ENCODE measurements at places on chromosomes 11 and 22.

- no peak for DNase-seq
Measured at GRCh38 chr11:71186806-71187205, 65.6 kb downstream of the SHANK2 start.

GRCh38 chr11:120079750-120080610 is 57.9 kb downstream of the TRIM29 start:
- DNase-seq: peak; percentile 28

- DNase-seq: peak; percentile 8
Measured at GRCh38 chr11:34916843-34917770, 689 bp downstream of the PDHX start.

DNA sequence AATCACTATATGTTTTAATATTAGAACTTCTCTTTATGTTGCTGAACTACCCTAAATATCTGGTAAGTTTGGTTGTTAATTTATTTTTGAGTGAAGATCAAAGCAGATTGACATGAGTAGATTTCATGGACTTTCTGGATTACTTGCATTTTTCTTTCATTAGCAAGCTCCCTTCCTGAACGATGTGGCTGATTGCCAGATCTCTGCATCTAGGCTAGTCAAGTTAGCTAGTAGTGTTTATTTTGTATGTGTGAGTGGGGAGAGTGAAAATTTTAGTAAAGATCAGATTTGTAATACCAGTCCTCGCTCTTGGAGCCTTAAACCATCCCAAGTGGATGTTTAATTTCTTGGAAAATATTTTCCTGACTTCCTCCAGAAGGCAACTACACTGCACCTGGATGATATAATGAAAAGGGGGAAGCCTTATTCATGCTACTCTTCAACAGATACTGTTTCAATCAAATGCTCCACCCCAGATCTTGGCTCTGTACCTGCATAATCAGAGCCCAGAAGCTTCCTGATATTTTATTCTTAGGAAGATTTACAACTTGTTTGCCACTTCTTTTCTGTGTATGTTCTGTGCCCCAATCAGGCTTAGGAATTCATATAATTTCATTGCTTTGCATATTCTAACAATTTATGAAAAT is 143.2 kb upstream of the GRIA4 start:
- DNase-seq: no peak

DNA sequence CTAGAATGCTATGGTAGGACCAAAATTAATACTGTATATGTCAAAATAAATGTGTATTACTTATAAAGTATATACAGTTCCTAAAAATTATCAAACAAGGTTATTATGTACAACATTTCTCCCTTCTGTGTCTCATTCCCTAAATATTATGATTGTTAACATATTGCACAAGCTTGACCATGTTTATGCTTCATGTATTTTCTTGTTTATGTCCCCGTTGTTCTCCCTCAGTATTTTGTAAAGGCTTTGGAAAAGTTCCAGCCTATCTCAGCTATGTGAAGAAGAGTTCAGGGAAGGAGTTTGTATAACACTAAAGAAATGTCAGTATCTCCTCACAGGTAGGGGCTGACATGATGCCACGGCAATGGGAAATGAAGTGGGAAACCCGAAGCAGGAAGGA is 19.6 kb downstream of the ADM start:
- DNase-seq: no peak
